Bronchial epithelial cell (primary cell): ENCODE measurements at places on chromosomes 5 and 9.

- DNase-seq, result no peak
These were observed 119.2 kb downstream of the SMARCA2 start for GRCh38 chr9:2134391-2134790.

- DNase-seq, result peak; percentile 0
These were observed 245.7 kb upstream of the ELAVL2 start for GRCh38 chr9:24071716-24072115.

GRCh38 chr5:131763968-131764367, 32.8 kb downstream of the FNIP1 start:
- no peak for DNase-seq

DNA sequence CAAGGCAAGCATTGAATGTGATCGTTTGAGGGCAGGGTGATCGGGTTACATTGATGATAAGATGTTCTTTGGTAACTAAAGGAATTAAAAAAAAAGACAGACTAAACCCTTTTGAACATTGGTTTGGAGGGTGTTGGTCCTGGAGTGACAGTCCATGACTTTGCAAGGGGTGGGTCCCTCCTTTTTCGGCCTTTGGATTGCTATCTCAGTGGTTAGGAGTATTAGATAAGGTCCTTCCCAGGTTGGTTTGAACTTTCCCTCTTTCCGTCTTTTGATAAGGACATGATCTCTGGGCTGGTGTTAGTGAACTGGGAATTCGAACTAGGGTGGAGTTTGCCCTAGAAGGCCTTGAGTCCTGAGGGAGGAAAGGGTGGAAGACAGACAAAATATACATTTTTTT, 5.4 kb upstream of the ABO start:
- DNase-seq, result no peak

DNA sequence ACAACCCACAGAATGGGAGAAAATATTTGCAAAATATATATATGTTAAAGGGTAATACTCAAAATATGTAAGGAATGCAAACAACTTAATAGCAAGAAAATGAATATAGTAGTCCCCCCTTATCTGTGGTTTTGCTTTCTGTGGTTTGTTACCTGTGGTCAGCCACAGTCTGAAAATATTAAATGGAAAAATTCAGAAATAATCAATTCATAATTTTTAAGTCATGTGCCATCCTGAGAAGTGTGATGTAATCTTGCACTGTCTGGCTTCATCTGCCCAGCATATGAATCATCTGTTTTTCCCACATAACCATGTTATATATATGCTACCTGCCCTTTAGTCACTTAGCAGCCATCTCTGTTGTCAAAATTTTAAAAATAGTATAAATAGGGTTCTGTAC, 11.7 kb downstream of the CER1 start:
- peak; percentile 80 for DNase-seq

- no peak for DNase-seq
These were observed 156.9 kb upstream of the NR3C1 start for GRCh38 chr5:143560378-143560777.

DNA sequence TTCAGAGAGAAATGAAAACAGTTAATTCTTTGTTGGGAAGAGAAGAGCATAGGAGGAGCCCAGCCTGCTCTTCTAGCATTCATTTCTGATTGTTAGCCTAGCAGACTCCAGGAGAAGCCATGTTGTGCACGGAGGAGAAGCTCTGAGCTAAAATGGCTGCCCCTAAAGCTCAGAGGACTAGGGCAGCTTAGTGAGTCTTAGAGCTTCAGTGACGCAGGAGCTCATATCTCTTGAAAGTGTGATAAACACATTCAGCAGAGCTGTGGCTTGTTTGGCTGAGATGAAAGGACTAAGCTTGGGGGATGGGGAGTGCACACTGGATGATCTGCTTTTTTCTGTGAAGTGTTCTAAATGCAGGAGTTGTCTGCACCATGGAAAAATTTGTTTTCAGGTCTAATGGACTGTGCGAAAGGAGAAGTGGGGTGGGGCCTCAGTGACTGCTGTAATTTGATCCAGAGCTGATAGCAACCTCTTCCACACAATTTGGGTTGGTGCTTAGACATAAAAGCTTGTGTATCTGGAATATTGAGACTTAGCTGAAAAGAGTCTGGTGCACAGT, 58.5 kb downstream of the ZNF462 start:
- DNase-seq, result peak; percentile 24

DNA sequence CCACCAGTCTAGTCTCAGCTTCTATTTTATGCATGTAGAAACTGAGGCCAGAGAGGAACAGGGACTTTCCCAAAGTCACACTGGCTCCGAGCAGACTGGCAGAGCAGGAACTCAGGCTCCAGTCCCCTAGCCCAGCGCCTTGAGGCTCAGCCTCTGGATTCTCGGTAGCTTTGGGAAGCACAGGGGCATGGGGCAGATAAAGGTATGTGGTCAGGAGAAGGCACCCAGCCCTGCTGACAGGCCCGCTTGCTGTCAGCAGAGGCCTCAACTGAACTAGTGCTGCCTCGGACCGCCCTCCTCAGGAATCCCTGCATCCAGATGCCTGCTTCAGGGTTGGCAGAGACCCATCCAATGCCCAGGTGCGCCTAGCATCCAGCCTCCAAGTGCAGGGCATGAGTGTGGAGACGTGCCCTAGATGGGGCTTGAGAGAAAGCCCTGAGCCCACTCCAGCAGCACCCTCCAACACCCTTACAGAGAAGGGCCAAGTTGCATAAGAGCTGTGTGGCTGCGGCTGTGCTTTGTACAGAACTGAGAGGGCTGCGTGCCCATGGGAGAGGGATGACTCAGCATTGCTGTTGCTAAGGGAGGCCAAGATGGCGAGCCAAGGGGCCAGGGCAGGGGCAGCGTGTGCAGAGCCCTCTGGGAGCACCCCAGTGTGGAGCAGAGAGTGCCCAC, 168.6 kb downstream of the MACROH2A1 start:
- peak; percentile 52 for DNase-seq

DNA sequence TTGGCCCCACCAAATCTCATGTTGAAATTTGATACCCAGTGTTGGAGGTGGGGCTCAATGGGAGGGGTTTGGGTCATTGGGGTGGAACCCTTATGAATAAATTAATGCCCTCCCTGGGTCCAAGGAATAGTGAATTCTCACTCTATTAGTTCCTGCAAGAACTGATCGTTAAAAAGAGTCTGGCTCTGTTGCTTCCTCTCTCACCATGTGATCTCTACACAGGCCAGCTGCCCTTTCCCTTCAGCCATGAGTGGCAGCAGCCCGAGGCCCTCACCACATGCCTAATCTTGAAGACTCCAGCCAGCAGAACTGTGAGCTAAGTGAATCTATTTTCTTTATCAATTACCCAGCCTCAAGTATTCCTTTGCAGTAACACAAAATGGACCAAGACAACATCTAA, 106.0 kb downstream of the CAAP1 start:
- DNase-seq, result no peak

DNA sequence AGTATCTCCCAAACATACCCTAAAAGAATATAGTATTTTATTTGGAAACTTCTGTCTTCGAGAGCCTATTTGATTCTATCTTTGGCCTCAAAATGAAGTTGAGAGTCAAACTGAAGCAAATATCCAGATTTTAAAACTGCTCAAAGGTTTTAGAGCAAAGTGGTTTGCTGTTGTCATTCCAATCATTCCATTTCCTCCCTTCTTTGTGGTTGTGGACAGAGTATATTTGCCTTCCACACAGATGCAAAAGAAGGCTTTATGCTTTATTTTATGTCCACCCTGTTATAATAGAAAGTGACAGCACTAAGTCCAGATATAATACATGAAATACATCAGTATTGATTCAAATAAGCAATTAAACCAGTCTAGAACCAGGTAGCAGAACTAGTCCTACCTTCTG, 12.4 kb downstream of the GZMK start:
- no peak for DNase-seq

GRCh38 chr5:151085517-151086041, 4.7 kb upstream of the TNIP1 start:
- peak; percentile 65 for DNase-seq

DNA sequence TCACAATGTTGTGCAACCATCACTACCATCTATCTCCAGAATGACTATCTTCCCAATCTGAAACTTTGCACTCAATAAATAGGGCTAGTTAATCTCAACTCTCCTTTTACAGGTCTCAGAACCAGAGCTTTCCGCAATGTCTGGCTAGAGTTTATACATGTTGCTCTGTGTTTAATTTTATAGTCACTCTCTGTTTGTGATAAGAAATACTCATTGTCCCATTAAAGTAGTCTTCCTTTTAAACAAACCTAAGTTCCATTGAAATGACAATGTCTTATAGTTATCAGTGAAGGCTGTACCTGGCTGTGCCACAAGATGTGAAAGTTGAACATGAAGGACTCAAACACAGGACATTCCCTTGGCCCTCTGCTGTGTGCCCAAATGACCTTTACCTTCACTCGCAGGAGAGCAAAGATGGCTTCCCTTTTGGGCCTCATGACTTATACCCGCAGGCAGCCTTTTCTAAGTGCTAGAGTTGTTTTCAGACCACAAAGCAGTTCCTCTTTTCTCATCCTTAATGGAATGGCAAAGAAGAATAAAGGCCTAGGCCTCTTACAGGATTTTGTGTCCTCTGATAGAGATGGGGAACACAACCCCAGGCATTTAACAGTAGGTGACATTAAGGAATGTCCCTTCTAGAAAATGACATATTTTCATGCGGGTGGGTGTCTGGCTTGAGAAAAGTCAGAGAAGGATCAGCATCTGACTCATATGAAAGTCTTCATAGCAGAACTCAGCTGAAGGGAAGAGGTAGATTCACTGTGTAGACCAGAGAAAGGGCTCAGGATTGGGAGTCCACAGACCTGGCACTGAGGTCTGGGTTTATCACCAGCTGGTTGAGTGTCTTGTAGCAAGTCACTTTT, 69.6 kb upstream of the ATP10B start:
- no peak for DNase-seq

GRCh38 chr5:68130253-68130652, 85.3 kb upstream of the PIK3R1 start:
- no peak for DNase-seq

DNA sequence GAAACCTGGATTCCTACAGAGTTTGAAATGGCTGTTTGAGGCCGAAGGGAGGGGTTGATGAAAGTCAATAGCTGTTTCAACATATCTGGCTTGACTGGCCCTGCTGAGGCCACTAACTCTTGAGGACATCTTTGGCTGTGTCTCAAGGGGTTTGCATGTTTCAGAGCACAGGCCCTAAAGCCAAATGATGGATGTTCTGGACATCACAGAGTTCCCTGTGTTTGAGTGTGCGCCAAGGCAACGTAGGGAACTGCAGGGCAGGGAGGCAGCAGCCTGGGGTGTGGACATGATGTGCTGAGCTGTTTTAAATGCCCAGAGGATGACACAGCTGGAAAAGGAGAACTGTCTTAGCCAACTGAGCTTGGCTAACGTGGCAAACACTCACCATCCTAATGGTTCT, 89.6 kb downstream of the RAPGEF1 start:
- DNase-seq, result peak; percentile 50

GRCh38 chr5:76500633-76501393, 97.7 kb downstream of the IQGAP2 start:
- DNase-seq, result no peak

- no peak for DNase-seq
These were observed 295.4 kb upstream of the HAPLN1 start for GRCh38 chr5:84016085-84016484.

DNA sequence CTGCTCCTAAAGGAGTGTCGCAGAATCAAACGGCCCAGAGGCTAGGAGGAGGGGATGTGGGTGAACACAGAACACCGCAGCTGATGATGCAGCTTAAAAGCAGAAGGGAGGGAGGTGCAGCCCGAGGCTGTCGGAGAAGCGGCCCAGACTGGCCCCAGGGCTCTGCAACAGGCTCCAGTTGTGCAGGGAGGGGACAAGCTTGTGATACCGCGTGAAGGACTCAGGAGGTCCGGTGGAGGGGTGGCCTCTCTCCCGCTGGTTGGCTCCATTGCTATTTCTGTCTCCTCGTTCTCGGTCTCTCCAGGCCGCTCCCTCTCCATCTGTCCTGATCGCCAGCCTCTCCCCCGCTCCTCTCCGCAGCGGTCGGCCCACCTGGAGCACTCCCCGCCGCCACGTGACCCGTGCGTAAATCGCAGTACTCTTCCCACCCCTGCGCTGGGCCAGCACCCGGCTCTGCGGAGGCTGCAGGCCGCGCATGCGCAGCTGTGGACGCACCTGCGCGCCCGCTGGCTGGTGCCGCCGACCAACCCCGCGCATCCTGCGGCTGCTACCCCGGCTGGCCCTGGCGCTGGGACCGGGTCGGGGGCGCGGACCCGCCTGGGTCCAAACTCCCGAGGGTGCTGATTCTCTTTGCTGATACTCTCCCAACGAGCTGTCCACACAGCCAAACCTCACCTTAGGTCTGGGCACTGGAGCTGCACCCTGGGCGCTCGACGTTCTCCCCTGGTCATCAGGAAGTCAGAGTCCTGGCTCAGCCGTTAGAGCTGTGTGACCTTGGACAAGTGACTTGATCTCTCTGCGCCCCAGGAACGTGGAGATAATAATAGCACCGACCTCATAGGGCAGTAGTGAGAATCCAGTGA, 3.7 kb upstream of the STXBP1 start:
- DNase-seq, result peak; percentile 57

- no peak for DNase-seq
These were observed 77.0 kb upstream of the DPYSL3 start for GRCh38 chr5:147586832-147587231.

DNA sequence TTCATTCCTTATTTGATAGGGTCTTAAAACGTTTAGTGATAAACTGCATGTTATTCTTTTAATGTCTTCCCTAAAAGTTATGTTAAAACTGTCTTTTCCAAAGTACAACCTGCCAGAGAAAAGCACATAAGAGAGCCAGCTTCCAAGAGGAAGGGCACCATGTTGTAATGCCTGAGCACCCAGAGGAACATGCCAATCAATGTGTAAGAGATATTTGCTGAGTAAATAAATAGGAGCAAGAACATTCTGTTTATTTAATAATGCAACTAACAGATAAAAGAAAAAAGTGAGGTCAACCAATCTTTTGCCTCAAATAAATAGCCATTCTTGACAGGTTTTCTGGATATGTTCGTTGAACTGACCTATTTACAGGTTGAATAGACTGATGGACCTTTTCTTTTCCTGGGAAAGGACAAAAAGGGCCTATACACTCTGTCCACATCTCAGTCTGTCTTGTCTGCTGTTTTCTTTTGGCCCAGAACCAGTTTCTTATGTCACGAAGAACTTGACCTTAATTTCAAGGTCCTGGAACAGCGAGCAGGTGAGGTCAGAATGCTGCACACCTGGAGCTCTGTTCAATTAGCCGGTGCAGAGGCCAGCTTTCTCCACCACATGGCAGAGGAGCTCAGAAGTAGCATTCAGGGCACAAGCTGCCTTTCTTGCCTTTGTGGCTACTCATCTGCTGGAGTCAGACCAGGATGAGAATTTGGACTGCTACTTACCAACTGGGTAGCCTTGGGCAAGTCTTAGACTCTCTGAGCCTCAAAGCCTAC, 77.7 kb downstream of the PLCXD3 start:
- DNase-seq, result no peak
